ENCODE measurements at places on chromosomes 1 and 21. TPM values are rescaled to one million over a fixed set of nuclear protein-coding genes. Genes with fewer than 3 reads are reported as not detected.
A peak's percentile ranks its signal among the peaks of the same experiment; 100 is the strongest.

DNA sequence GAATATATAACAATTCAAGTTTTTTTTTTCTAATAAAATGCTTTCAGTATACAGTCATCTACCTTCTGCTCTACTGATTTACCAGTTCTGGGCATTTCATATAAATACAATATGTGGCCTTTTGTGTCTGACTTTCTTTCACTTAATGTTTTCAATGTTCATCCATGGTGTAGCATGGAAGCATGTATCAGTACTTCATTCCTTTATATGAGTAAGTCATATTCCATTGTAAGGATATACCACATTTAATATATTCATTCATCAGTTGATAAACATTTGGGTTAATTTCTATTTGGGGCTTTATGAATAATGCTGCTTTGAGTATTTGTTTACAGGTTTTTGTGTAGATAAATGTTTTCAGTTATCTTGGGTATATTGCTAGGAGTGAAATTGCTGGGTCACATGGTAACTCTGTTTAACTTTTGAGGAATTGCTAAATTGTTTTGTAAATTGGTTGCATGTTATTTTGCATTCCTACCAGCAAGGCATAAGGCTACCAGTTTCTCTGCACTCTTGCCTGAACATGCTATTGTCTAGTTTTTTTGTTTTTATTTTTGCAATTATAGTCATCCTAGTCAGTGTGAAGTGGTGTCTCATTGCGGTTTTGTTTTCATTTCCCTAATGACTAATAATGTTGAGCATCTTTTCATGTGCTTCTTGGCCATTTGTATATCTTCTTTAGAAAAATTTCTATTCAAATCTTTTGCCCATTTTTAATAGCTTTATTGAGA, 206.1 kb downstream of the TM2D1 start:
- no peak for DNase-seq

GRCh38 chr1:37946703-37947360, at the start of gene INPP5B:
INPP5B (minus strand) TSS chr1:37947053; CDS start chr1:37946308, 745 bp downstream.
- DNase-seq, result peak; percentile 92

DNA sequence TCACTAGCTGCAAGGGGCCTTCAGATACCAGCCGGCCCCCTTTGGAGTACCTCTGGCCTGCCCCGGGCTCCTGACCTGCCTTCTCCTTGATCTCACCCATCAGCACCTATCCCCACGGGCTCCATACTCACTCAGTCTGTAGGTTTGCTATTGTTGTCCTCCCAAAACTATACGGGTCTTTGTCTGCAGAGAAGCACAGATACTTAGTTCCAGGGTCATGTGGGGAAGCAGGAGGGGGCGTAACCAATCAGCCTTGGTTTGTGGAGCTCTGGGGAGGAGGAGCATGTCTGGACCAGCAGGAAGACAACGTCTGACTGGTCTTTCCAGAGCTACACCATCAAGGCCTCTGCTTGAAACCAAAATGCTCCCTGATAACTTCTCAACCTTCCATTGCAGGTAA, 15.2 kb downstream of the TMEM63A start:
- no peak for DNase-seq

DNA sequence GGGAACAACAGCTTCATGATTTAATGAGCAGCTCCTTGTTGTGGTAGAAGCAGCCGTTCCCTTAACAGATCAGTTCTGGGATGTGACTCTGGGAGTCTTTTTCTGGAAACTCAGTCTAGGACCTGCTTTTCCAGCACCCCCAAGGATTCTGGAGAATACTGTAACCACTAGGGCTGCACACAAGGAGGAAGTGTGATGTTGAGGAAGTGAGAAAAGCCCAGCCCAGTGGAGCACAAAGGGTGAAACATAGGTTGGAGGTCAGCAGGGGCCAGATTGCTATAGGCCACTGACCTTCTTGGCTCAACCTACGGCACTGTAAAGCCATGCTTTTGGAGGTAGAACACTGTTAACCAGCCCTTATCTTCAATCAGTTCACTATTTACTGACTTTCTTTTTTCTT, 10.1 kb upstream of the PLA2G5 start:
- DNase-seq, result no peak

GRCh38 chr1:96722161-96722922, 758 bp downstream of the PTBP2 start:
- peak; percentile 80 for DNase-seq

The CFHR5 gene
- total RNA-seq, result not detected

All from tongue (tissue), 3 donors.